ENCODE measurements at places on chromosomes 16 and 17. TPM values are rescaled to one million over a fixed set of nuclear protein-coding genes. Genes with fewer than 3 reads are reported as not detected.

GRCh38 chr16:57233944-57234706 lies 10.9 kb upstream of the ARL2BP start:
- DNase-seq, result no peak

- no peak for DNase-seq
Measured at GRCh38 chr17:80851277-80851925, 140.2 kb upstream of the CHMP6 start.

DNA sequence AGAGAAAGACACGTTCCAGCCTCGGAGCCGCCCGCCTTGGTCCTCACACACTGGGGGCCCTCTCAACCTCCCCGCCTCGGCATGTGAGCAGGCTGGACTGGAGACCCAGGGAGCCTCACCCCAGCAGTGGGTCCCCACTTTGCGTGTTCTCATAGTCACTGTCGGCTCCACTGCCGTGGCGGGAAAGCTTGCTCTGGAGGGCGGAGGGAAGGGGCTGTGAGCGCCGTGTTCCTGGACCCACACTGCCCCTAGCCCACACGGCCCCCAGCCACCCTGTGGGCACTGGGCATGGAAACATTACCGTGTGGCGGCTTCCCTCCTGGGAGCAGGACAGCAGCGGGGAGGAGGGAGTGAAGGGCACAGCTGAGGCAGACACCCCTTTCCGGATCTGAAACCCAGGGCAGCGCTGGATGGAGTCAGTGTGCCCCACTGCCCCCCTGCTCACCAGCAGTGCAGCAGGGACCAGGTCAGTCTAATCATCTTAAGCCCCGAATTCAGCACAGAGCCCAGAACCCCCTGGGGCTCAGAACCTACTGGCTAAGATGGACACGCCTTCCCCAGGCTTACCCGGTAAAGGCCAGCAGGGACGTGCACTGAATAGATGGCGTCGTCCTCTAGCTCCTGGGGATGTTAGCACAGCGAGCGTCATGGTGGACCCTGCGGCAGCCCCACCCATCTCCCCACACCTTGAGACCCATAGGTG lies 7.2 kb downstream of the TP53I13 start:
- DNase-seq, result no peak

- no peak for DNase-seq
Measured at GRCh38 chr16:78597809-78598570, 498.5 kb downstream of the WWOX start.

- no peak for DNase-seq
Measured at GRCh38 chr16:78566397-78567073, 467.1 kb downstream of the WWOX start.

GRCh38 chr17:78184868-78185267 lies 2.0 kb downstream of the TK1 start:
- no peak for DNase-seq

GRCh38 chr17:7224661-7225111 lies 4.9 kb downstream of the ACADVL start:
- DNase-seq, result no peak

DNA sequence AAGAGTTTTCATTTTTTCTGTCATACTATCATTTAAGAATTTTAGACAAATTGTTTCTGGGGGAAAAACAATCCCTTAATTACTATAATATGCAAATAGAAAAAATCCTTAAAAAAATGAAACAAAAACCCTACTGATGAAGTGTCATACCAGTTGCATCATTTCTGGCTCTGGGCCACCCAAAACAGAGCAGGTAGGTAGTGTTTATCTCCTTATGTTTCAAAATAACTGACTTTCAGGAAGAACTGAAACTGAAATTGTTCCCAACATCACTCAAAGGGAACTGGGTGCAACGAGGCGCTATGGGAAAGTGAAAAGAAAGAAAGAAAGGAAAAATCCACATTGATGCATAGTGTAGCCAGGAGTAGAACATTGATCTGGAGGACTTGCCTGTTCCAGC lies 653.1 kb upstream of the SOX9 start:
- no peak for DNase-seq

- DNase-seq, result peak; percentile 87
Measured at GRCh38 chr17:47946929-47947397, 5.6 kb downstream of the PNPO start.

- peak; percentile 86 for DNase-seq
Measured at GRCh38 chr17:81868674-81869220, 2.4 kb downstream of the ARHGDIA start.

DNA sequence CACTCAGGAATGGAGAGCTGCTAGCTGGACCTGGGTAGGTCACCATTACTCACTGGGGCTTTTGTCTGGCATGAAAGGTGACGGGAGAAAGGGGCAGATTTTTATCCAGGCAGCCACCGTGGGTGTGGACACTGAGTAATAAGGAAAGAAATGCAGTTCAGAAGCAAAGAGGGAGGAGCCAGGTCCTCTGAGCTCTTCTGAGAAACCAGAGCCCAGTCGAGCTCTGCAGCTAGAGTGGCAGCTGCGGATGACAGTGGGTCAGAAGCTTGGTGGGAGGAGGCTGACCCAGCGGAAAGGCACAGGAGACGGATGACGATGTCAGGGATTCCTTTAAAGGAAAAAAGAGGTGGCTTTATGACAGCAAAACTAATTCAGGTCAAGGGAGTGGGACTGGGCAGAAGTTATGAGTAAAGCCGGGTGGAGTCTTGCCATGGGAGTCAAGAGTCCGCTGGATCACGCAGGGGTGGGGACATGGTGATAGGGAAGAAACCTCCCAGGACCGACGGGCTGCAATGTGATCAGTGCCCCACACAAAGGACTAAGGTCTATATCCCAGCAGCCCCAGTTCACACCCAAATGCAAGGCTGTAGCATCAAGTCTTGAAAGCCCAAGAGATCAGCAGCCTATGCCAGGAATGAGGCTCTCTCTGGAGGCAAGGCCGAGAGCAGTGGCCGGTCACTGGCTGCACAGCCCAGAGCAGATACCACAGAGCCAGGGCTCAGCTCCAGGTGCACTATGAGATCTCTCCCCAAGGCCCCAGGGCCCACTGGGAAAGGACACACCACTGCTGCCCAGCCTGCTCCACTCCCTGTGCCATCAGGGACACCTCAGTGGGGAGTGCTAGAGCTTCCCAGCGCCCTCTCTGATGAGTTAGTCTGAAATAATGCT lies 6.3 kb upstream of the MNT start:
- peak; percentile 95 for DNase-seq

DNA sequence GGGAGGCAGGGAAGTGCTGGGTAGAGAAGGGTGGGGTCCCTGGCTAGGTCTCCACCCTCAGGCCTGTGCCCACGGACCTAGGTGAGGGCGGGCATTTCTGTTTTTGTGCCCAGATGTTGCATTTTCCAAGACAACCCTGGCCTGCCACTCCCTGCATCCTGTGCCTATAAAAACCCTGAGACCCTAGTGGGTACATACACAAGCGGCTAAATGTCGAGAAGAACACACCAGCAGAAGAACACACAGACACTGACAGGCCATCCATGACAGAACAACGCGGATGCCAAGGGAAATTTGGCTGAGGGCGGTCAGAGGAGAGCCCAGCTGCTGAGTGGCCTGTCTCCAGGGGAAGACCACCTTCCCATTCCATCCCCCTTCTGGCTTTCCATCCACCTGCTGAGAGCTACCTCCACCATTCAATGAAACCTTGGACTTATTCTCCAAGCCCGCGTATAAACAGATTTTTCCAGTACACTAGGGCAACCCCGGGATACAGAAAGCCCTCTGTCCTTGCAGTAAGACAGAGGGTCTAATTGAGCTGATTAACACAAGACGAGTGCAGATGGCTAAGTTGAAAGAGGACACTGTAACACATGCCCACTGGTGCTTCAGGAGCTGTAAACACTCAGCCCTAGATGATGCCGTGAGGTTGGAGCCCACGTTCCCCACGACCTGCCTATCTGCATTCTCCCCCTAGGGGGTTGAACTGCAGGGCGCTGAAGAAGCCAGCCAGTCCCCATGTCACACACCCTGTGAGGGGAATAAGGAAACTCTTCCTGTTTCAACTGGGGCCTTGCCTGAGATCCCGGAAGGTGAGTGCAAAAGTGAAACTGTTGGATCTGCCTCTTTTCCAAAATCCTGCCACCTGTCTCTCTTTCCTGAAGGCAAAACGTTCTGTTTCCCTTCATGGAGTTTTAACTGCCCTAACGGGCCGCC lies 147.2 kb upstream of the COX10 start:
- DNase-seq, result no peak

- no peak for DNase-seq
Measured at GRCh38 chr16:5604770-5605169, 507.2 kb upstream of the EEF2KMT start.

GRCh38 chr17:78884148-78884825 lies 18.7 kb downstream of the CEP295NL start:
- DNase-seq, result peak; percentile 41

GRCh38 chr16:60230666-60231065 lies 1496.5 kb upstream of the GOT2 start:
- peak; percentile 12 for DNase-seq

DNA sequence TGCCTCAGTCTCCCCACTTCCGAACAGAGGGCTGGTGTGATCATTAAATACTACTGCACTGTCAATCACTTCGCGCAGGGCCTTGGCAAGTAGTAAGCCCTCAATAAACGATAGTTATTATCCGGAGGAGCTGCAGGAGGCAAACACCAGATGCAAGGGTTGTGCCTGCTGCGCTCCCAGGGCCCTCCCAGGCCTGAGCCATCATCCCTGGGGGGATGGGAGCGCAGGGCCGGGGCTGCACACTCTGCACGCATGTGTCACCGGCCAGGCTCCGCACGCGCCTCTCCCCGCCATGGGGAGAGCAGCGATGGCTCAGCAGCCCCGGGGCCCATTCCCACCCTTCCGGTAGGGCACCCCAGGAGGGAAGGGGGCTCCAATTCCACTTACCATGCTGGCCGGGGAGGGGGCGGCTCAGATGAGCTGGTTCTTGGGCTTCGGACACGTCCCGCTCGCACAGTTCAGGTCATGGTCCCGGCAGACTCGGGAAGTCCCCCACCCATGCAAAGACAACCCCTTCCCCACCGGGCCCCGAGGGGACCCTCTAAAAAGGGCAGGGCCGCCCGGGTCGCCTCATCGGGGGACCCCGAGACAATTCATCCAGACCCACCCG lies 681 bp downstream of the XPO6 start:
- peak; percentile 79 for DNase-seq

DNA sequence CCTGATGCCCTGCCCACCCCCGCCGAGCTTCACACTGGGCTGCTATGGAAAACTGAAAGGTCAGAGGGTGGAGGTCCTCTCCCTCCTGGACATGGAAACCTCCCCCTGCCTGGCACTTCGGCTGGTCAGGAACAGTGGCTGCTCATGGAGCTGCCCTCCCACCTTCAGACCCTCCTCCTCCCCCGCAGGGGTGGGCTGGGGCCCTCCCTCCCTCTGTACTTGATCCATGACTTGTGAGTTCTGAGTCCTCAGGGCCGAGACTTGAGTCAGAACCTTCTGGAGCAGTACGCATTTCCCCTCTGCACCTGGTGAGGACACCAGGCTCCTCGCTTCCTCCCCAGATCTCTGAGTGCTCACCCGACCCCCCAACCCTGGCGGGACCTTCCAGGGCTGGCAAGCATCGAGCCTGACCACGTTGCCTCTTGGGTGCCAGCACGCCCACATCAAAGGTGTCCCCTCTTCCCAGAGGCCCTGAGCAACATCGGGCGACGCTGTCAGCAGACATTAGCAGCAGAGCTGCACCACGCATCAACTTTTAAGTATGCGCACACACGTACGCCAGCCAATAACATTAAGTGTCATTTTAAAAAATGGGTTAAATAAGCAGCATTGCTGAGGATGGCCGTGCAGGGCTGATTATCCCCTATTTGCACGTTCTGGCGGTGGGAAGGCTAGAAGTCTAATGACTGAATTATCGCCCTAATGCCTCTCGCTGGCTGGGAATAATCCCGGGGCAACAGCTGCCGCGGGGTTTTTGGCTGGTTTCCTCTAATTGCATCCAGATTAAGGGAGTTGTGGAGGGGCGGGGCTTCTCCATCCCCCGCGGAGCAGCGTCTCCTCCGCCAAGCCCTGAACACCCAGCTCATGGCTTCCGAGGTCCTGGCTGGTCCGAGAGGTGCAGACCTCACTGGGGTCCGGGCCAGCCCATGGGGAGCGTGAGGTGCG lies 98.0 kb downstream of the TBC1D16 start:
- no peak for DNase-seq

- DNase-seq, result no peak
Measured at GRCh38 chr17:31696184-31696602, 162.9 kb downstream of the COPRS start.

DNA sequence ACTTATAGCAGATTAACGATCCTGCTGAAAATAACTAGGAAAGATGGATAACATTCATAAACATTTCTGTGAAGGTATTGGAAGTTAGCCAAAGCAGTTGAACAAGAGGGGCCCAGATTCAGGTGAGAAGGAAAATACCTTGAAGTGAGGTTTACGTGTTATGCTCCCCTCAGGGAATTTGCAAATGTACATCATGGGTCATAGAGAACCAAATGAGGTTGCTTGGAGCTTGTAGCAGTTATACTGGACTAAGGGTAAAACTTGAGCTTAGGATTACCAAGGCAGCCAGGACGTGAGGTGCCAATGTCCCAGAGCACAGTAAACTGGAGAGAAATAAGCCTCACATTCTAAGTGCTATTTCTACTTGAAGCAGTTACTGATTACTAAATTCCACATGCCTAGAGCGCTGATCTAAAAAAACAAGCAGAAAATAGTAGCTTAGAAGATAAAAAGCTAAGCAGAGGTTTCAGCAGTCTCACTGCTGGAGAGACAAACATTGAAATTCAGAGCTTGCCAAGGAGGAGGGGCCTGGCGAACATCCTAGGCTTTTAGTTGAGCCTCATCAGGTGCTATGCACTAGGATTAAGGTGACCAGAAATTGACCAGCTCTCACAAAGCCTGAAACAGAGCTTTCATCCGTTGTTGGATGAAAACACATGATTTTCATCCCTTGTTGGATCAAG lies 136.7 kb upstream of the FAM20A start:
- no peak for DNase-seq

- DNase-seq, result no peak
Measured at GRCh38 chr17:34401165-34401564, 38.1 kb upstream of the CCL1 start.

DNA sequence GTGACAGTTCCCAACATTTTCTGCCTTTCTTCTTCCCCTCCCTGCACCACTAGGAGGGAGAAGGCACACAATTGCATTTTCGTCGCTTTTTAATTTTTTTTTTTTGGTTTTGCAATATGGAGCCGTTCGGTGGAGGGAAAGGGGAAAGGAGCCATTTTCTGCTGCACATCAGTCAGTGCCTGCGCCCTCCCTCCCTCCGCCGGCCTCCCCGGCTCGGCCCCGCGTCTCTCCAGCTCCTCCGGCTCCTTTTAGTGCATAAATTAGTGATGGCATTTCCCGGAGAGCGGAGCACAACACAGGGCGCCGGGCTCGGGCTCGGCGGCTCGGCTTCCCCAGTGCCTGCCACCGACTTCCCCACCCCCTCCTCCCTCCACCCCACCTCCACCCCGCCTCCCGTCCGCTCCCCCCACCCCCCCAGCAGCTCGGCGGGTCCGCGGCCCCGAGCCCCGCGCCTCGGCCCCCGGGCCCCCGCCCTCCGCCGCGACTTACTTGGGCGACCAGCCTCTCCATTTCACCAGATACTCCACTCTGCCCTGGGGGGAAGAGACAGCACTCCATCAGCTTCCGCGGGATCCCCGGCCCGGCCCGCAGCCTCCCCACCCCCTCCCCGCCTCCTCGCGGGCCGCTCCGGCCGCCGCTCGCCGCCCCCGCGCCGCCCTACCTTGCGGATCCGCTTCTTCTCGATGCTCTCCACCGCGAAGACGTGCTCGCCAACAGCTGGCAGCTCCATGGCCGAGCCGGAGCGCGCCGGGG lies 542 bp downstream of the CBX4 start:
- DNase-seq, result peak; percentile 67

The HOXB9 gene
- 5.1 TPM for total RNA-seq

The NAA60 gene
- total RNA-seq, result 10.5 TPM

The KDM8 gene
- total RNA-seq, result 4.5 TPM

The CCL1 gene
- total RNA-seq, result not detected

The FNDC8 gene
- not detected for total RNA-seq

The GP2 gene
- not detected for total RNA-seq

The FAM171A2 gene
- total RNA-seq, result 9.6 TPM

The KRT20 gene
- total RNA-seq, result not detected
